ENCODE measurements at places on chromosomes 4 and X.

GRCh38 chr4:65599340-65599739 is 70.9 kb downstream of the EPHA5 start:
- DNase-seq = no peak

GRCh38 chr4:33715841-33716395 is 2528.4 kb downstream of the ARAP2 start:
- DNase-seq = peak; percentile 2

- no peak for DNase-seq
These were observed 128.3 kb upstream of the ARMCX2 start for GRCh38 chrX:101787934-101788333.

GRCh38 chr4:7364979-7365378 is 69.8 kb downstream of the PSAPL1 start:
- DNase-seq = no peak

Data from DMS 273 treated with DMSO at 0.1 percent for 48 hours (cell line).